Stimulated activated CD8-positive, alpha-beta memory T cell treated with anti-CD3 and anti-CD28 coated beads, Interleukin-12 subunit alpha, Interleukin-12 subunit beta, amount 100 ng/mL, for 1 hour (primary cell): ENCODE measurements at places on chromosomes 12 and 14.

DNA sequence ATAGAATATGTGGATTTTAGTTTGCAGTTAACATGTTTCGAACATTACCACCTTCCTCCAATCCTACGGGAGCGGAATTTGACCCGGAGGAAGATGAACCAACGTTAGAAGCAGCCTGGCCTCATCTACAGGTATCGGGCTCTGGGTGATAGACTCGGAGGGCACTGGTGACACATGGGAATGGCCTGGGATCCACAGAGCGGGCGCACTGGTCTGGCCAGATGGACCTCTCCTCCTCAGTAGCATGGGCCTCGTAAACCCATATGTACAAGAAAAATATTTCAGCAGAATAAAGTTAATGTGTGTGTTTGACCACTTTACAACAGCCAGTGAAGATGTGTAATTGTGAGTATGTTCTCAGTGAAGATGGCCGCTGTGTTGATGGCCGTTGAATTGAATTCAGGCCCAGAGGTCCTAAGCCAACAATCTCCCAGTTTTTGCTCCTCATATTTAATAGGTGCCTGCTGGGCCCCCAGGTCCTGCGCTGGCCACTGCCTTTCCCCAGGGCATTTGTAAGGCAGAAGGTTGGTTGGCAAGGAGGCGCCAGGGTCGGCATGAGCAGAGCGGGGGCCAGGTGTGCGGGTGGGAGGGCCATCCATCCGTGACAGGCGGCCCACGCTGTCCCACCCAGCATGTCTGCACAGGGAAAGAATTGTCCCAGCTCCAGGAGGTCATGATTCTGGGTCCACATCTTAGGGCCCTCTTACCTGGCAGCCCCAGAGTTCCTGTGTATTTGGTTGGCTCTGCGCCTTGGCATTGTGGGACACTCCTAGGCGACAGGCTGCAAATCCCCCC, 82.0 kb upstream of the DYNC1H1 start:
- no peak for DNase-seq

DNA sequence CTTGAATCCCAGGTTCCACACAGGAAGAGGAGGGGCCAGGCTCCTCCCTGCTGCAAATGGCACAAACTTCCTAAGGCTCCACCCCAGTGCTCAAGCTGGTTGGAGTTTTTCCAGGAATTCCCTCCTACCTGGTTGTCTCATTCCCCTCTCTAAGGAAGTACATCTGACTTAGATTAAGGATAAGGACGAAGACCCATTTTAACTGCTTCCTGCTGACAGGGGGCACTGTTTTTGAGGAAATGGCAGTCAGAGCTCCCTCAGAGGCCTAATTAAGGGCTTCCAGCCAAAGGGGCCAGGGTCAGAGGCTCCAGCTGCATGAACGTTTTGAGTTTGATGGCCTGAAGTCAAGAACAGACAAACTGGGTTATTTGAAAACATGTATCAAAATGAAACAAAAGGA, 1084.7 kb downstream of the SLC6A15 start:
- DNase-seq: no peak

DNA sequence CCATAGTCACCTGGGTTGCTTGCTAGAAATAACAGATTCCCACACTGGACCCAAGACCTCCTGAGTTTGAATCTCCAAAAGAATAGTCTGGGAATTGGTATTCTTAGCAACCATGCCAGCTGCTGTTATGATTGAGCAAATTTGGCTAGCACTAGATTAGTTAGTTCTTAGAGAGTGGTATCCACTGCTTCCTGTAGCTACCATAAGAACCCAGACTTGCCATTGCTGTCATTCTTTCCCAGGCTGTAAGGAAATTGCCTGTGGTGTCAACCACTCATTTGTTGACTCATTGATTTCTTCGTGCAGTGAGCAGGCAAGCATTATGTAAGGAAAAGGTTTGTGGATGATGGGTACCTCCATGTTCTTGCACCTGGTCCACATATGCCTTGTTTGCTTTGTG, 201.8 kb upstream of the RGS6 start:
- DNase-seq: no peak

- peak; percentile 25 for DNase-seq
These were observed 3.4 kb upstream of the ARHGAP5 start for GRCh38 chr14:32073537-32074189.

DNA sequence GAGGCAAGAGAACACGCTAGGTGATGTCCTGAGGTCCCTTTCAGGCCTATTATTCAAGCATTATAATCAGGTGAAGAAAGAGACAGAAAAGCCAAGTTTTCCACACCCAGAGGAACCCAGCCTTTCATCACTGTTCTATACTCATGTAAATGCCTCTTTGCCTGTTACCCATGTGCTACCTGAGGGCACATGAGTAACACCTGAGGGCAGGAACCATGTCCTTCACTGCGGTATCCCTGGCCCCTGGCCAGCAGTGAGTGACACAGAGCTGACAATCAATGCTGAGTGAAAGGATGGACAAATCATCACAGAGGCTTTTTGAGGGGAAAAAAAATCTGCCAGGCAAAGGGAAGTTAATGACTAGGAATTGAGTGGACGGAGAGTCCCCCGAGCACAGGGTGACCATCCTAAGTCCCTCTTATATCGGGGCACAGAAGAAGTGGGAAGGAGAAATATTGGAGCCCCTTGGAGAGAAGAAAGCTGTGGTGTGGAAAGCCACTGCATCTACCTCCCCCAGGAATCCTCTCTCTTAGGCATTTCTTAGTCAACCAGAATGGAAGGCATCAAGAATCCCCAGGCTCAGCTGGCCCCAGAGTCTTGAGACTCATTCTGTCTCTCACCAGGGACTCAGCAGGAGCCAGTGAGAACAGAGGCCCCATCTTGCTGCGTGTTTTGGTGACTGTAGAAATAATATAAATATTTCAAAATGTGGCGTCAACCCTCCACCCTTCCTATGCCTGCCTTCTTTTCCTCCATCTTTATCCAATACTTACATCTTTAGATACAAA, 212.9 kb downstream of the DPF3 start:
- DNase-seq: no peak

- DNase-seq: no peak
These were observed 10.1 kb downstream of the PPP1CC start for GRCh38 chr12:110732572-110732971.

DNA sequence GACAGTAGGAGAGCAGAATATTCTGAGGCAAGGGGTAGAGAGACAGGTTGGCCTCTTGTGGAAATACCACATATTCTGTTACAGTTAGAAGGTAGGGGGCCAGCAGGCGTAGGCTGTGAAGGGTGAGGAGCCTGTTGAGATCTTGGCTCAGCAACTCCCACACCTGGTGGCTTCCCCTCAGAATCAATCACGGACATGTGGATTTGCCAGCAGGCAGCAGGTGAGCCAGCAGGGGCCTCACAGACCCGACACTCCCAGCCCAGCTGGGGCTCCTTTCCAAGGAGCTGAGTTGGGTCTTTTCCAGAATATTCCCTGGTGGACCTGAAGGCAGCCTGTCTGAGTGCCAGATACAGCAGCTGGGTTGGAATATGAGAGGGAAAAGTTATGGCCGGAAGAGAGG, 150.0 kb upstream of the CRY1 start:
- no peak for DNase-seq

- DNase-seq: no peak
These were observed 130.3 kb upstream of the FUT8 start for GRCh38 chr14:65281991-65282895.

GRCh38 chr12:46661110-46661845, 164.5 kb downstream of the SLC38A4 start:
- DNase-seq: no peak

GRCh38 chr14:54808326-54809161, 94.1 kb downstream of the GCH1 start:
- DNase-seq: no peak

DNA sequence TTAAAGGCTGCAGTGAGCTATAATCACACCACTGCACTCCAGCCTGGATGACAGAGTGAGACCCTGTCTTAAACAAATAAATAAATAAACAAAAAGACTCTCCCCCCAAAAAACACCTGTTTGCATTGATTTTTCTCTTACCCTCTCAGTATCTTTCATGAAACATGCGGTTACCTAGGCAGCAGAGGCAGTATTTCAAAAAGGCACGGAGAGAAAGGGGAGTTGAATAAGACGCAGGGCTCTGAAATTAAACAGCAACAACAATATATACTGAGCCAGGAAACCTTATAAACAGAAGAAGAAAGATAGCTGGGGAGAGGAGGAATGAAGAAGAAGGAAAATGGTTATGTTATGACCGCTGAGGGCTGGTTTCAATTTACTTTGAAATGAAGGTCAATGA, 277.6 kb downstream of the BTG1 start:
- DNase-seq: no peak

GRCh38 chr14:68663385-68664076, 129.3 kb downstream of the ZFP36L1 start:
- DNase-seq: no peak

- no peak for DNase-seq
These were observed 8.5 kb upstream of the ERP27 start for GRCh38 chr12:14946861-14947260.

- peak; percentile 2 for DNase-seq
These were observed 116.7 kb downstream of the LMNTD1 start for GRCh38 chr12:25436206-25437030.

DNA sequence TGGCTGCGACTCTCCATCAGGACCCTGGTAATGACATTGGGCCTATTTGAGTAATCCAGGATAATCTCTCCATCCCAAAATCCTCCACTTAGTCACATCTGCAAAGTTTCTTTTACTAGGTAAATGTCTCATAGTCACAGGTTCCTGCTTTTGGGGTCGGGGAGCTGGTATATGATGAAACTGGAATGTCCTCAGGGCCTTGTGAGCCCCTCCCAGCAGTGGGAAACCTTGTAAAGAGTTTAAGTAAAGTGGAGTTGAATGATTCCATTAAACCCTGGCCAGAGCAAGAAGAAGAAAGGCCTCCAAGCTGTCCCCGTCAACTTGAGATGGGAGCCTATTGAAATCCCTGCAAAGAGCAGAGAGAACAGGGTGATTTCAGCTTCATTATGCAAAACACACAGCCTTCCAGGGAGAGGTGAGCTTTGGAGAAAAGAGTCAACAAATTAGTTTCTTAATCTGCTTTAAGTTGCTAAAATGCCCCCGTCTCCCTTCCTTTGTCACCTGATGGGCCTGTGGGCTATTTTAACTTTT, 12.6 kb downstream of the WSCD2 start:
- no peak for DNase-seq

- DNase-seq: no peak
These were observed 36.9 kb upstream of the PRKAB1 start for GRCh38 chr12:119630962-119631550.

GRCh38 chr14:52960627-52961026, 9.8 kb upstream of the FERMT2 start:
- no peak for DNase-seq

GRCh38 chr12:53236443-53237111, 4.6 kb upstream of the RARG start:
- peak; percentile 25 for DNase-seq

DNA sequence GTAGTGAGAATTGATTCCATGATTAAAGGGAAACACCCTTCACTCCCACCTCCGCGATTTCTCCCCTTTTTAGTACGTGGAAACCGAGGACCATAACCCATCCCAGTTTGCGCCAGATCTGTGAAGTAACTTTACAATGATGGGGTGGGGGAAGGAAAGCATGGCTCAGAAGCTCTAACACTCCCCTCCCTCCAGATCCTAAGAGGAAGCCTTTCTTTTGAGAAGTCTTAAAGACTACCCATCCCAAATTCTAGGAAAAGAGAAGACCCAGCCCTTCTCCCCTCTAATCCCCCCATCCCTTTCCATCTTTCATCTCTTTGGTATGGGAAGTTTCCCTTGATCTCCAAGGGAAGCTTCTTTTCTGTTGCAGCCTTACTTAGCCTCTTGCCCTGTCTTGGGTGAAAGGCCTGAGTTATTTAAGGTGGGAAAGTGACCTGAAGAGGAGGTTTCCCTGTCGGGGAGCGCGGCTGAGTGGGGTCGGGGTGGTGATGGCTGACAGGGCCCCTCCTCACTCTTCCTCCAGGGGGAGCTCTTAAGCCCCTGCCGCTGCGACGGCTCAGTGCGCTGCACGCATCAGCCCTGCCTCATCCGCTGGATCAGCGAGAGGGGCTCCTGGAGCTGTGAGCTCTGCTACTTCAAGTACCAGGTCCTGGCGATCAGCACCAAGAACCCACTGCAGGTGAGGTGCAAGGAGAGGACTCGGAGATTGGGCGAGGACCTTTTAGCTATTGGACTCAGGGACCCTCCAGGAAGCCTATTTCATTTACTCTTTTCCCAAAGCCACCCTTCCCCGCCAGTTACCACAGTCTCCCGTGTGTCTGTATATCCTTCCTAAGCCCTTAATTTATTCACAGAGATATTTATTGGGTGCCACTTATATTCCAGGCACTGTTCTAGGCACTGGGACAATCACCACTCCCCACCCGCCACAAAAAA, 1.8 kb downstream of the MARCHF9 start:
- no peak for DNase-seq

DNA sequence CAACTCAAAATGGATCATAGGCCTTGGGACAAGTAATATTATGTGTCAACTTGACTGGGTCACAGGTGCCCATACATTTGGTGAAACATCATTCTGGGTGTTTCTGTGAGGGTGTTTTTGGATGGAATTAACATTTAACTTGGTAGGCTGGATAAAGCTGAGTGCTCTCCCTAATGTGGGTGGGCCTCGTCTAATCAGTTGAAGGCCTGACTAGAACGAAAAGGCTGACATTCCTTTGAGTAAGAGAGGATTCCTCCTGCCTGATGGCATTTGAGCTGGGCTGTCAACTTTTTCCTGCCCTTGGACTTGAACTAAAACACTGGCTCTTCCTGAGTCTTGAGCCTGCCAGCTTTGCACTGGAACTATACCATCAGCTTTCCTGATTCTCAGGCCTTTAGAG, 93.4 kb upstream of the ESRRB start:
- no peak for DNase-seq

GRCh38 chr14:88695870-88696269, 96.9 kb downstream of the EML5 start:
- DNase-seq: no peak

DNA sequence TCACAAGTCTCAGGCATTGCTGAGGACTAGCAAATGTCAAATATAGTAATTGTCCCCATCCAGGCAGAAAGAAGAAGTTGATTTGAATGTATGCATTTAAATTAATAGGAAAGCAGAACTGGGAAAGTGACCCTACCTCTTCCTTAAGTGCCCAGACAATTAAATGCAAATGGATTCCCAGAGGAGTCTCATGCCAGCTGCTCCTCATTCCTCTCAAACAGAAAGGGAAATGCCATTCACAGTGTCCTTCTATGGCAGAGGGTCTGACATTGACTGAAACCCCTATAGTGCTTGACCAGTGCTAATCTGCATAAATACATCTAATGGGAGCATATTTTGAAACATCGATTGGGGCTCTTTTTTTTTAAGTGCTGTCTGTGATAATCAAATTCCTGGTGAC, 292.4 kb upstream of the SEL1L start:
- no peak for DNase-seq

GRCh38 chr14:69688299-69688649, 76.9 kb downstream of the SUSD6 start:
- no peak for DNase-seq
